ENCODE measurements at places on chromosomes 7 and 10. TPM values are rescaled to one million over a fixed set of nuclear protein-coding genes. Genes with fewer than 3 reads are reported as not detected.

The FBXL13 gene
- 1.4 TPM for total RNA-seq

DNA sequence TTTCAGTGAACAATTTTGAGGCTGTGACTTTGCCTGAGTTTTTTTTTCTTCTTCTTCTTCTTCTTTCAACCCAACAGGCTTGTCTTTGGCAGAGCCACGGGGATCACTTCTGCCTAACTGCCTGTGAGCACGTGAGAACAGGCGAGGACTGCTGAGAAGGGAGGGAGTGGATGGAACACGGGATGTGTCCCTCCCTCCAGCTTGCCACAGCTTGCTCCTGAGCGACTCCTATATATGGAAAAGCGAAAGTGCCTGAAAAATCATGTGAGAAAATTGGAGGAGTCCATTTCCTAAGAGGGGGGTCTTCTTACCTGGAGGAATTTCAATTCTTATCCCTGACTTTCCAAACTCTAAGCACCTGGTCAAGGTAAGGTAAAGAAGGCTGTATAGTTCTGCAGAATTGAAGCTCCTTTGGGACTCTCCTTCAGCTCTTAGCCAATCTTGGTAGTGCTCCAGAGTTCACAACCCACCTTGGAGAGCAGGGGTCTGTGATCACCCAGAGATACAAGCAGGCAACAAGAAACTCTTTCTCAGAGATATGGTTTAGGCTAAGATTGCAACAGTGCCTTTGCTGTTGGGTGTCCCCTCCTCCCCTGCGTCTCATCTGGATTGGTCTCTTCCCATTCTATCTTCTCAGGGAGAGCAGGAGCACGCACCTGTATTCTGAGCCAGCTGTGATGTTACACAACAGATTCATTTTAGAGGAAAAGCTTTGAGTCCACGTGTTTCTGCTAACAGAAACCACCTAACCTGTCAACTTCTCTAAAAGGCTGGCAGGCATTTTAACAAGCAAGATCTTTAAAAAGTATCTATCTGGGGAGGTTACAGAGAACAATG, at the start of gene MAT1A:
Gene MAT1A, minus strand, starts transcription at position 208 of the 837 bp plus-strand sequence. CDS start 235 bp downstream, outside the sequence.
- DNase-seq, result no peak
- H3K27ac ChIP-seq, result no peak within 1 kb of the TSS
- no peak within 1 kb of the TSS for H3K4me3 ChIP-seq
- no peaks in the 10 kb centered on the region for H3K36me3 ChIP-seq

The NPSR1 gene
- total RNA-seq, result not detected

DNA sequence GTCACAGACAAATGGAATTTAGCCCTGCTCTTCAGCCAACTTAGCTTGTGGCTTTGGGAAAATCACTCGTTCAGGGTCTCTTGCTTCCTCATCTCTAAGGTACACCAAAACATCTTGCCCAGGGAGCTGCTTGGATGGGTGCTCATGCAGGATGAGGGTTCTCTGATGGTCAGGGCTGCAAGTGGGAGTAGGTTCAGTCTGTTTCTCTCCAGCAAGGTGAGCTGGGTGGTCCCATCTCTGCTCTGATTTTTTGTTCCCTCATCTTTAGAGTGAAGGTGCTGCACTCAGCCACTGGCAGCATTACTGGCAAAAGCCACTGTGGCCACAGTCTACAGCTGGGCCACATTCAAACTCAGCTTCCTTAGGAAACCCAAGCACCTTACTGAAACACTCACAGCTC, 149.9 kb upstream of the GPR26 start:
- H3K4me1 ChIP-seq, result no peaks in the 10 kb centered on the region
- no peak for DNase-seq
- H3K27ac ChIP-seq, result no peak overlapping the region
- H3K27me3 ChIP-seq, result peaks cover 5% of the 10 kb centered on the region
- no peaks in the 10 kb centered on the region for H3K36me3 ChIP-seq

DNA sequence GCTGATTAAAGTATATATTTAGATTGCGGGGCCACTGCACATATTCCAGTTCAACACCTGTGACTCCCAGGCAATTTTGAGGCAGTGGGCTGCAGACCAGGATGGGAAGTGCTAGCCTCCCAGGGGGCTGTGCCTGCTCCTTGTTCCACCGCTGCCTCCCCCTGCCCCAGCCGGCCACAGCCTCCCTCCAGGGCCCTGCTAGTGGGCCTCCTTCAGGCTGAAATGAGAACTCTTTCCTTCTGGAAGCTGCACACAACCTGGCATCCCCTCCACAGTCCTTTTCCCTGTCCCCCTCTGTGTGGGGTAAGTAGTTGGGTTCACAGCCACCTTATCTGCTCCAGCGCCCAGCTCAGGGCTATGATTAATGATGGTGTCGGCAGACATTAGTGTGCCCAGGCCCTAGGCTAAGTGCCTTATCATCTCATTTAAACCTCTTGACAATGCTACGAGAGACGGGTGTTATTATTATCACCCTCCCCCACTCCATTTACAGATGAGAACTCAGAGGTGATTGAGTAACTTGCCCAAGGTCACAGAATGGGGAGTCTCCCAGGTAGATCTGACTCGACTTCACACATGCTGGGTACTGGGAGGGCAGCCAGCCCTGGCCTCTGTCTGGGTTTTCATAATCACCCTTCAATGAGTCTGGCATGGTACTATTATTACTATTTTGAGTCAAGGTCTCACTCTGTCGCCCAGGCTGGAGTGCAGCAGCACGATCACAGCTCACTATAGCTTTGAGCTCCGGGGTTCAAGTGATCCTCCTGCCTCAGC, 10.8 kb upstream of the SFRP5 start:
- H3K4me3 ChIP-seq, result peak overlapping the region; percentile 71
- peaks cover 27% of the 10 kb centered on the region for H3K4me1 ChIP-seq
- peak overlapping the region; percentile 89 for H3K27ac ChIP-seq
- peaks cover 6% of the 10 kb centered on the region for H3K27me3 ChIP-seq
- H3K36me3 ChIP-seq, result no peaks in the 10 kb centered on the region

DNA sequence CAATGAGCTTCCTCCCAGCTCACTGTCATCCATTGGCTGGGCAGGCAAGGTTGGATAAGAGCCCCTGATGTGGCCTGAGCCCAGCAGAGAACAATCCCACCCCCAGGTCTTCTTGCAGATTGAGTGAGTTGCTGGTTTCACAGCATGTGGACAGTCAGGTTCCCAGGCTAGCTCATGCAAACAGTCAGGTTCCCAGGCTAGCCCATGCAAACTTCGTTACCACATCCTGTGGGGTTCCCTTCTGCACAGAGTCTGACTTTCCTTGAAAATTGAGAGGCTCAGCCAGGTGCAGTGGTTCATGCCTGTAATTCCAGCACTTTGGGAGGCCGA, 67.1 kb downstream of the TMEM130 start:
- no peaks in the 10 kb centered on the region for H3K36me3 ChIP-seq
- H3K27ac ChIP-seq, result no peak overlapping the region
- no peaks in the 10 kb centered on the region for H3K27me3 ChIP-seq
- no peak for DNase-seq

The TFEC gene
- 1.1 TPM for total RNA-seq

DNA sequence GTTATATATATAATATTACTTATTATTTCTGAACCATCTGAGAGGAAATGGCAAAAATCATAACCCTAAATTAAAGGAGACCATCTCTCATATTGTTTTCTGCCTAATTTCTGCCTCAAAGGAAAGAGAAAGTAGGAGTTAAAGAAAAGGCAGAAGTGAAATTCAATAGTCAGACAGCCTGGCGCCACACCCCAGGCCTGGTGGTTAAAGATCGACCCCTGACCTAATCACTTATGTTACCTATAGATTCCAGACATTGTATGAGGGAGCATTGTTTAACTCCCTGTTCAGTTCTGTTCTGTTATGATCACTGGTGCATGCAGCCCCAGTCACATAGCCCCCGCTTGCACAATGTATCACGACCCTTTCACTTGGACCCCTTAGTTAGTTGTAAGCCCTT, 24.9 kb upstream of the CHST3 start:
- H3K4me3 ChIP-seq, result no peak overlapping the region
- peaks cover 4% of the 10 kb centered on the region for H3K36me3 ChIP-seq
- no peak overlapping the region for H3K27ac ChIP-seq
- no peak for DNase-seq
- H3K27me3 ChIP-seq, result no peaks in the 10 kb centered on the region

Data from activated naive CD8-positive, alpha-beta T cell treated with anti-CD3 and anti-CD28 coated beads, Interleukin-2, amount 10 ng/mL, durations not matched to agents 7 days and 5 days (primary cell).